ENCODE measurements at places on chromosomes 12 and 14. TPM values are rescaled to one million over a fixed set of nuclear protein-coding genes. Genes with fewer than 3 reads are reported as not detected.

- no peak for DNase-seq
Measured at GRCh38 chr12:3187846-3188770, 110.9 kb downstream of the TSPAN9 start.

DNA sequence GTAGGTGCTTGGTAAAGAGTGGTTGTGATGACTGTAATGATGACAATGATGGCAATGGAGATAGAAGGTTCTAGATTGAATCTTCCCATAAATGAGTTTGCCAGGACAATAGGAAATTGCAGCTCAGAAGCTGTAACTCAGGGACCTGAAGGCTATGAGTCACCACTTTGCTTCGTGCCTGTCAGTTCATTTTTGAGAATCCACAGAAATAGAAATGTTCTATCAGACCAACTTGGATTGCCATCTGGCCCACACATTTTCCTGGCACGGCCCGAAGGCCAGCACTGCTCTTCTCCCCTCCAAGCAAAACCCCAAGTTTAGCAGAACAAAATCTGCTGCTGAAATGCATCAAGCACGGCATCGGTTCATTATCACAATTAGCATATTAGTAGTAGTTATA is 1127.0 kb downstream of the BCL11B start:
- DNase-seq = peak; percentile 11

GRCh38 chr14:54659365-54659764 is 92.4 kb downstream of the SAMD4A start:
- DNase-seq = no peak

GRCh38 chr12:39186744-39187143 is 256.2 kb downstream of the KIF21A start:
- DNase-seq = no peak

DNA sequence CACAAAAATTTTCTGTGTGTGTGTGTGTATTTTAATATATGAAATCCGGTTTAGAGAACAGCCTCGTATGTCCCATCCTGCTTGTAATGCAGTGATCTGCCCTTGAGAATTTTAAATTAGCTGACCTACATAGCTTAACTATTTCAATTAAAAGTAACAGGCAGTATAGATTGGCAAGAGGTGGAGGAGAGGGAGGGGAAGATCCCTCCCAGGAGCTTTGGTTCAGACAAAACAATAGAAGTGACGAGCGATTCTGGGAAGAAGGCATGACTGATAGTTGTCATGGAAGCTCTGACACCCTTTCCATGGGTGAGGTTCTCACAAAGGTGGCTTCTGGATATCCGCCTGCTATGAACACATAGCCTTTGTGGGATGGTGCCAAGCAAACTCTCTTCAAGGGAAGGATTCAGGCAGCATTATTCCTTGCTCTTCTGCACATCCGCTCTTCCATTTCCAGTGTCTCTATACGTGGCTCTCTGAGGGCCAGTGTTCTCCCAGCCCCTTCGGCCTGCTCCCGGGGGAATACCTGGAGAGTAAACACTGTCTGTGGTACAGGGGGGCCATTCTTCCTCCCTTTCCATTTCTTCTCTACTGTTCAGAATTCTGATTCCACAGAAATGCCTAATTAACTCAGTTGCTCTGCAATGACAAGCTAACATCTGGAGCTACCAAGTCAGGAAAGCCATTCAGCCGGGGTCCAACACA is 182.0 kb downstream of the CACNA1C start:
- DNase-seq = no peak

- DNase-seq = no peak
Measured at GRCh38 chr14:93737634-93738033, 50.7 kb downstream of the PRIMA1 start.

GRCh38 chr14:75121552-75121951 is 5.3 kb downstream of the NEK9 start:
- no peak for DNase-seq

GRCh38 chr12:79601908-79602307 is 88.9 kb downstream of the PAWR start:
- no peak for DNase-seq

DNA sequence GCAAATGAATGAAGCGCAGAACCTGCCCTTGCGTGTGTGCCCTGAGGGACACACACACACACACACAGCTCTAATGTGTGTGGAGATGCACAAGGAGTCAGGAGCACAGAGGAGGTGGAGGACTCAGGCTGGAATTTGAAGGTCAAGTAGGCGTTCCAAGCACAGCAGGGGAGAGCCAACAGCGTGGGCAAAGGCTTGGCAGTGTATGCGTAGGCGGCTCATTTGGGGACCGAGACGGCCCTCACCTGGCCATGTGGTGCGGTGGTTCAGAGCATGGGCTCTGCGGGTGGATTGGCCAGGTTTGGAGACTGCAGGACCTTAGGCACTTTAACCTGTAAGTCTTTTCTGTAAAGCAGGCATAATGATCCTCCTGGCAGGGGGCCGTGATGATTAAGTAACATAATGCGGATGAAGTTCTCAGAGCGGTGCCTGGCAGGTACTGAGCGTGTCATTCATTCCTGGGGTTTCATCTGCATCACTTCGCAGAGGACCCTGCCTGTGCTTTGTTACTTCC is 69.5 kb upstream of the SLC24A4 start:
- no peak for DNase-seq

DNA sequence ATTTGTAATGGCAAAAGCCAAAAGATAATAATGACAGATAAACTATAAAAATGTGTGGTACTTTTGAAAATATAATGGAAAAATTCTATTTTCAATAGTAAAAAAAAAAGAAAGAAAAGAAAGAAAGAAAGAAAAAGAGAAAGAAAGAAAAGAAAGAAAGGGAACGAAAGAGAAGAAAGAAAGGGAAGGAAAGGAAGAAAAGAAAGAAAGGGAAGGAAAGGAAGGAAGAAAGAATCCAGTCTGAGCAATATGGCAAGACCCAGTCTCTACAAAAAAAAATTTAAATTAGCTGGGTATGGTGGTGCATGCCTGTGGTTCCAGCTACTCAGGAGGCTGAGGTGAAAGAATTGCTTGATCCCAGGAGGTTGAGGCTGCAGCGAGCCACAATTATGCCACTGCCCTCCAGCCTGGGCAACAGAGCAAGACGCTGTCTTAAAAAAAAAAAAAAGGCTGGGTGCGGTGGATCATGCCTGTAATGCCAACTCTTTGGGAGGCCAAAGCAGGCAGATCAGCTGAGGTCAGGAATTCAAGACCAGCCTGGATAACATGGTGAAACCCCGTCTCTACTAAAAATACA is 38.4 kb downstream of the EAPP start:
- no peak for DNase-seq

DNA sequence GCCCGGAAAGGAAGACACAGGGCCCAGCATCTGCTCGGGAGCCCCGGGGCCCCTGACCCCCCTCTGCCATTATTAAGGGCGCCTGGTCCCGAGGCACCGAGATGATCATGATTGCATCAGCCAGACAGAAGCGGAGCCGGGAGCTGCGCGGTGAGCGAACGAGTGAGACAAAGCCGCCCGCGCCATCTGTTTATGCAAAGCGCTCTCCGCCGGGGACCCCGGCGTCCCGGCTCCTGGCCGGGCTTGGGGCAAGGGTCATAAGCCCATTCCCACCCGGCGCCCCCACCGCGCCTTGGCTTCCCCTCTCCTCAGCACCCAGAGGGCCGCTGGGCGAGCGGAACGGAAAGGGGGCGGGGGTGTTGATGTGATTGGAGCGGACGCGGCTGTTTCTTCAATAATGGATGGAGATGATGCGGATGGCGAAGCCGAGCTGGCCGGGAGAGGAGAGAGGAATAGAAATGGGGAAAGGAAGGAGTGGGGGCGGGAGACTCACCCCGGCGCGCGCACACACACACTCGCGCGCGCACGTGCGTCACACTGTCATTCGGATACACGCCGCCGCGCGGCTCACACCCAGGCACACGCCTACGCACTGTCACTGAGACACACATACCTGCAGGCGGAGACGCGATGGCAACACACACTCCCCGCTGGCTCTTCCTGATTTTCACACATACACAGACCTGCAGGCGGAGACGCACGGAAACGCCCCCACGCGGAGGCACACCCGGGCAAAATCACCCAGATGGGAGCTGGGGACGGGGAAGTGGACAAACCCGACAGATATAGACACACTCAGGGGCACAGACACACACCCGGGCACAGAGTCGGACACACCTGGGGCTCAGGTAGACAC is 10.7 kb downstream of the STAC3 start:
- peak; percentile 61 for DNase-seq

- no peak for DNase-seq
Measured at GRCh38 chr14:93880021-93880820, 46.9 kb upstream of the FAM181A start.

GRCh38 chr12:39612250-39612649 is 7.4 kb downstream of the ABCD2 start:
- no peak for DNase-seq

GRCh38 chr14:74840603-74841030 is 35.3 kb downstream of the PROX2 start:
- DNase-seq = no peak

DNA sequence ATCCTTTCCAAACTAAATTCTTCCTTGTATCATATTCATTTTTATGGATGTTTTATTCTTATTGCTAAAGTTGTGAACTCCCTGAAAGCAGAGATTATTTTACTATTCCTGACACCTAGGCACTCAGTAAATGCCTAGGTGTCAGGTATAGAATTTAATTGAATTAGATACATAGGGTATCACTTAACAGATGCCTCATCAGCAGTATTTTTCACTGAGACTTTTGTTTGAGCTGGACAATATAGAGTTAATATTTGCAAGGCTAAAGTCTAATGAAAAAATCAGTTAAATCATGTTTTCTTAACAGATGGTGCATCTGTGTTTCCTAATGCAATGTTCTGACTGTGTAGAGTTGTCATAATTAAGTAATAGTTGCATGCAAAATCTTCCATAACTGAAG is 182.7 kb downstream of the DERA start:
- DNase-seq = no peak

- DNase-seq = peak; percentile 76
Measured at GRCh38 chr12:9721394-9722092, 11.4 kb downstream of the CLECL1 start.

DNA sequence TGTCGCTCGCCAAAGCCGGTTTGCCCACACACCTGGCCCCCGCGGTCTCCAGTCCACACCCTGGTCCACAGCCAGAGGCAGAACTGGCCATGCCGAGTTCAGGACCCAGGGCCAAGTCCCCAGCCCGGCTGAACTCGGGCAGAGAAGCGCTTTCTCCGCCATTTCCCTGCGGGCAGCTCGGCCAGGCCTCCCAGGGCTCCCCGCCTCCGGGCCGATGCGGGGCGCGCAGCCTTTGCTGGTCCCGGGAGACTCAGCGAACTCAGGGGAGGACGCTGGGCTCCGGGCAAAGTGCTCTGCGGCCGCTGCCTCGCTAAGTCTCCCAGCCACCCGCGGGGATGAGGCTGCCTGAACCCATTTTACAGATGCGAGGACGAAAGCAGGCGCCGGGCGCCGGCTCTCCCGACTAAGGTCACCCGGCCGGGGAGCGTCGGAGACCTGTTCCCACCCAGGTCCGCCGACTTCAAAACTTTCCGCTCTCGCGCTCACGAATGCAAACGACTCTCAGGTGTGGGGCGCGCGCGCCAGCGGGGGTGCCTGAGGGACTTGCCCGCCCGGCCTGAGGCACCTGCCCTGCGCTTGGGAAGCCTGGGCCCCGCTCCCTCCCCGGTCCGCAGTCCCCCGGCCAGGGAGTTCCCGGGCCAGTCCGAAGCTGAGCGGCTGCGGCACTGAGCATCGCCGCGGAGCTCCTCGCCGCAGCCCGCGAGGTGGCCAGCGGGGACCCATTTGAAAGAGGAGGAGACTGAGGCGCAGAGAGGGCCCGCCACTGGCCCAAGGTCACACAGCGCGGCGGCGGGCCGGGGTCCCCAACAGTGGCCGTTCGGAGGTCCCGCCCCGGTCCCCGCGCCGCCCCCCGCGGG is 627 bp downstream of the TESC start:
- no peak for DNase-seq

DNA sequence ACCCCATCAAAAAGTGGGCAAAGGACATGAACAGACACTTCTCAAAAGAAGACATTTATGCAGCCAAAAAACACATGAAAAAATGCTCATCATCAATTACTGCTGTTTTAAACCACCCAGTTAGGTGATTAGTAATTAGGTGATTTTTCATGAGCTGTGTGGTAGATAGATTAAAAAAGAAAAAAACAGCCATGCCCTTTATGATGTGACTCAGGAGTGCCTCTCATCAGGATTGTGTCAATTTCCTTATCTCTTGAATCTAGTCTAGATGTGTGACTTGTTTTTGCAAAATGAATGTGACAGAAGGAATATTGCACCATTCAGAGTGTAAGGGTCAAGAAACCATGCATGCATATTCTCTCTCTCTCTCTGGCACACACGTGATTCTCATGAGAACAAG is 5.7 kb downstream of the OR10A7 start:
- no peak for DNase-seq

Gene RAPGEF3
- total RNA-seq = 2.0 TPM

Gene AJUBA
- 25.9 TPM for total RNA-seq

Gene LAG3
- not detected for total RNA-seq

Measured in H4 (cell line).